ENCODE measurements at places on chromosomes 16 and 17. TPM values are rescaled to one million over a fixed set of nuclear protein-coding genes. Genes with fewer than 3 reads are reported as not detected.

DNA sequence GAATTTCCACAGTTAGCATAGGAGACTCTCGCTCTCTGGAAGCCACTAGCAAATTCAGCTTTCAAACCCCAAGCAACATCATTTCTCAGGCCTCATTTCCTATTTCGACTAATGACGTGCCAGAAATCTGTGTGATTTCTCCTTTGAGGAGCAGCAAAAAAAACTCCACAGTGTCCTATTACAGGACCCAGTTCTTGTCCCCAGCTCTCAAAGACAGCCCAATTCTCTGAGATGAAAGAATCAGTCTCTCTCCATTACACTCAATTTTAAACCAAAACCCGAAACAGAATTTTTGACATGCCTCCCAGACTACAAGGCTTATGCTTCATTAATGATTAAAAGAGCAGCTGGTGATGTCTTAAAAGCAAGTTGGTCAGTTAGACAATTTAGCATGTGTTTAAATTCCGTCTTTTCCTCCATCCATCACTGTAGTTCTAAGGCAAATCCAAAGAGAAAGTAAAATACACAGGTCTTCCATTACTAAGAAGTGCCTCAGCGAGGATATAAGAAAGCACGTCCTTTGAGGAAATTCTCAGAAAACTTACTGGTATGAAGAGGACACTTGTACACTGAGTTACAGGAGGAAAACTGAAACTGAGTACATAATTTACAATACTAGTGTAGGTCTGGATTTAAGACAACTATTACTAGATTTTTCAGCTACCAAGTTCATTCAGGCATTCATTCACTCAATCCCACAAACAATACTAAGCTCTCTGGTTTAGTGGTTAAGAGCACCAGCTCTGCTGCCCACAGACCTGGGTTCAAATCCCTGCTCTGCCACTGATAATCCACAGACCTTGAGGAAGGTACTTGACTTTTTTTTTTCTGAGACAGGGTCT, 12.5 kb downstream of the TOM1L2 start:
- no peak for DNase-seq

DNA sequence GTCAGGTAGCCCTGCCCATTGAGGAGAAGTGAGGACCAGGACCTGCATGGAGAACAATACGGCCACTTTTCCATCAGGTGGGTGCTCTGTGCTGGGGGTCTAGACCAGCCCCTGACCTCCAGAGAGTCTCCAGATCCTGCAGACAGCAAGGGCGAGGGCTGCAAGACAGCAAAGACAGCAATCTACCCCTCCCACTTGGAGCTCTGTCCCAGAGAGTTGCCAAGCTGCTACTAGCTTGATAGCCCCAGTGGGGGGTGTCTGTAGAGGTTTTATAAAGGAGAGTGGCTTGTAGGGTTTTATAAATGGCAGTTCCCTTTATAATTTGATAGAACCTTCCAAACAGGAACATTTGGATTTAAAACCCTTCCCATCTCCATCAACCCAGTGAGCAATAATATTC, 16.7 kb upstream of the SLFN11 start:
- DNase-seq: no peak

DNA sequence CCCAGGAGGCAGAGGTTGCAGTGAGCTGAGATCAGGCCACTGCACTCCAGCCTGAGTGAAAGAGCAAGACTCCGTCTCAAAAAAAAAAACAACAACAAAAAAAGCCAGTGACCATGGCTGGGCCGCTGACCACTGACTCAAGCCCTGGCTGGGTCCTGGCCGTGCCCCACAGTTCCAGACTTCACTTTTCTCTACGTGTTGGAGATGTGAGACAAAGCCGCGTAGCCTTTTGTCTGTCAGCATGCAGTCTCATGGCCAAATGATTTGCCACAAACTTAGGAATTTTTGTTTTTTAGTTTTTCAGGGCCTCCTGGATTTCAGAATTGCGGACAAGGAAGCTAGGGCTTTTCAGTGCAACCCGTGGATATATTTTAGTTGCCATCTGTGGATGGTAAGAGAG, 89.3 kb upstream of the CIBAR2 start:
- DNase-seq: peak; percentile 27

DNA sequence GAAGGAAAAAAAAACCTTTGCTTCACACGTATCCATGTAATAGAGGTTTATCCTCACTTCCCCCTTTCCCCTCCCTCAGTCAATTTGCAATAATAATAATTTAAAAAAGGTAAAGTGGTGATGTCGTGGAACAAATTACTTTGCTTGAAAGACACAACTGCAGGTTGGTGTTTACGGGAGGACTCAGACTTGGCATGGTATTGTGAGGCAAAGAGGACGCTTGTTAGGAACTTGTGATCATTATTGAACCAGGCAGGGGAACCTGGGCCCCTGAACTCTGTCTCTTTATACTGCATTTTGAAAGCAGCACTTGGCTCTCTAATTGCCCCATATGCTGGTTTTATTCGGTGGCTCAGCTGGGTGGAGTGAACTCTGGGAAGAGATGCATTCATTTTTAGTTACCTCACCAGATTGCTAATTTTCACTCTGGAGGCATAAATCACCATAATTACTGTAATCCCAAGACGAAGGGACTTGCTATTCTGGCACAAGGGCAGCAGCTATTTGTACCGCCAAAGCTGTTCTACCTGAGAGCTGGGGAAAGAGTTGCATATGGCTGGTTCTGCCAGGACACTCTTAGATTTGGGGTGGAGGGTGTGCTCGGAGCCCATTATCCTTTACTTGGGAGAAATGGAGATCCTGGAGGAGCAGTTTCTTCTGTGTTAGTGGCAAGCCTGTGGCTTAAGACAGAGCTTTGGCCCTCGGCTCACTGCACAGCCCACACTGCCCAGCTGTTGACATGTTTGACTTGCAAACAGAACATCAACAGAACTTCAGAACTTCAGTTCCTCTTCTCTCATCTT, 5.7 kb upstream of the DHX8 start:
- peak; percentile 71 for DNase-seq

- DNase-seq: no peak
Measured at GRCh38 chr17:56159826-56160380, 6.6 kb downstream of the ANKFN1 start.

Gene KRT32
- total RNA-seq: not detected

Gene ABCC12
- total RNA-seq: not detected

Gene ARL6IP1
- total RNA-seq: 113 TPM

All from osteoblast (primary cell).